ENCODE measurements at places on chromosomes 5 and 9.

DNA sequence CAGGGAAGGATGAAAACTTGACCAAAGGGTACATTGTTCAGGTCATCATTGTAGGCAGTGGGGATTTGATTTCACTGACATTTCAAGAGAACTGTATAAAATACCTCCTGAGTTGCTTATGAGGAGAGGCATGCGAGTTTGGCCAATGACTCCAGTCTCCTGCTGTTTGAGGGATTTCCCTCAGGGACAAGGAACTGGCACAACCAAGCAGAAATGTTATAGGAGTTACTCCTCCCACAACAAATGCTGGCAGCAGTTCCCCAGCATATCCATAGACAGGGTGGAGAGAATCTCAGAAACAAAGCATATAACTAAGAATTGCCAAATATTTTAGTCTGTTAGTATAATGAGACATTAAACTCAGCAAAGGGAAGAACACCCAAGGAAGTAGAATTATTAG, 47.2 kb upstream of the FBXL7 start:
- DNase-seq = no peak

DNA sequence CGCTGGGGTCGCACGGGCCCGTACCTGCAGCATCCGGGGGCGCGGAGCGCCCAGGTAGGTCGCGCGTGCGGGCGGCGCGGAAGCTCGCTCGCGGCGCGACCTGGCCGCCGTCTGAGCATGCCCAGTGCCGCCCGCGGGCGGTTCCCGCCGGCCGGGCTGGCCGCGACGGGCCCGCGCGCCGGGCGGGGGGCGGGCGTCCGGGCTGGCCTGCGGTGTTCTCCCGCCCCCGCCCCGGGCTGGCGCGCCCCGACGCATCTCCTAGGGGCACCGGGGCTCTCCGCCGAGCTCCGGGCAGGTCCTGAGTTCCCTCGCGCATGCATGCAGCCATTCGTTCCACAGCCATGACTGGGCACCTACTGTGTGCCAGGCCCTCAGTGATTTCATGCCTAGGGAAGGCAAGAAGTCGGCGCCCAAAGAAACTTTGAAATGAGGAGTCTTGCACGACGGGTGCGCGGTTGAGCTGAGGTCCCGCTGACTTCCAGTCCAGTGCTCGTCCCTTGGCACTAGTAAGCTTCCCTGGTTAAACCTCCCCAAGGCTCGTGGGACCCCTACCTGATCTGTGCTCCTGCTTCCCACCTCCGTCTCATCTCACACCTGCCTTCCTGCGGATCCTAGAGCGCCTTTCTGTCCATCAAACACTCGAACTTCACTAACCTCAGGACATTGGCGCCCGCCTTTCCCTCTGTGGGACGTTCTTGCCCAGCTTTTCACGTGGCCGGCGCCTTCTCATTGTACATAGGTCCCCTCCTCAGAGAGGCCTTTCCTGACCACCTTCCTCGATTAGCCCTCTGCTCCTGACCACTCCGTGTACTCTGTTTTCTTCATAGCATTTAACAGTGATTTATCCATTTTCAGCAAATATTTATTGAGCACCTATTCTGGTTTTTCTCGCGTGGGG, at the start of gene PTPN3:
Gene PTPN3, minus strand, starts transcription at position 113 of the 898 bp plus-strand sequence. CDS start 34,873 bp downstream, outside the sequence.
- DNase-seq = no peak

DNA sequence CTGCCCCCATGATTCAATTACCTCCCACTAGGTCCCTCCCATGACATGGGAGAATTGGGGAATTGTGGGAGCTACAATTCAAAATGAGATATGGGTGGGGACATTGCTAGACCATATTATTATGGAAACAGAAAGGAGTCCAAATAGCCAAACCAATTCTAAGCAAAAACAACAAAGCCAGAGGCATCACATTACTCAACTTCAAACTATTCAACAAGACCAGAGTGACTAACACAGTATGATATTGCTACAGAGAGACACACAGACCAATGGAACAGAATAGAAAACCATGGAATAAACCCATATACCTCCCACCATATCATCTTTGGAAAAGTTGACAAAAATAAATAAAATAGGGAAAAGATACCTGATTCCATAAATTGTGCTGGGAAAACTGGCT, 710.5 kb upstream of the CDH9 start:
- no peak for DNase-seq

GRCh38 chr9:29068461-29068860, 1495.2 kb upstream of the C9orf72 start:
- DNase-seq = no peak

- no peak for DNase-seq
Measured at GRCh38 chr5:27234916-27235315, 196.5 kb upstream of the CDH9 start.

DNA sequence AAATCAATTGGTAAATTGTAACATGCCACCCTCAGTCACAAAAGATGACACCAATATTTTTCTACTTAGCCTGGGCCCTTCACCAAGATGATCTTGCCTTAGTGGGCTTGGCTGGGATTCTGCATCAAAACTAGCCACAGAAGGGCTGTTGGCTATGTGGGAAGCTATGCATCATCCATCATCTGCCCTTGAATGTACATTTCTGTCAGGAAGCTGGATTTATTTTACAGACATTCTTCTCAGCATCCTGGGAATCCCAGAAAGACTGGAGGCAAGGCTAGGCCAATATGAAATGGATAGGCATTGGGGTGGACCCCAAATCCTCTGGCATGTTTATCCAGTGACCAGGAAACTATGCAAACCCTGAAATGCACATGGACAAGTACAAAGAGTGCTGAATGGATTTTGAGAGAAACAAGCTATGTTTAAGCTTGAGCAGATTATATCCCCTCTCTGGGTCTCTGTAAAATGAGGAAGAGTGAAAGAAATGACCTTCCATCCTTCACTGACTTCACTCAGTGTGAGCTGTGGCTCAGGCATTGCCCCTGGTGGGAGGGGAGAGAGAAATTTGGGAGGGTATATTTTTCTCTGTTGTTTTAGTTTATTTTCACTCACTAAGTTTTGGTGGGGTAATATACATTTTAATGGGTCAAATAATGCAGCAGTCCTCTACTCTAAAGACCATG, 283.6 kb downstream of the EBF1 start:
- no peak for DNase-seq

DNA sequence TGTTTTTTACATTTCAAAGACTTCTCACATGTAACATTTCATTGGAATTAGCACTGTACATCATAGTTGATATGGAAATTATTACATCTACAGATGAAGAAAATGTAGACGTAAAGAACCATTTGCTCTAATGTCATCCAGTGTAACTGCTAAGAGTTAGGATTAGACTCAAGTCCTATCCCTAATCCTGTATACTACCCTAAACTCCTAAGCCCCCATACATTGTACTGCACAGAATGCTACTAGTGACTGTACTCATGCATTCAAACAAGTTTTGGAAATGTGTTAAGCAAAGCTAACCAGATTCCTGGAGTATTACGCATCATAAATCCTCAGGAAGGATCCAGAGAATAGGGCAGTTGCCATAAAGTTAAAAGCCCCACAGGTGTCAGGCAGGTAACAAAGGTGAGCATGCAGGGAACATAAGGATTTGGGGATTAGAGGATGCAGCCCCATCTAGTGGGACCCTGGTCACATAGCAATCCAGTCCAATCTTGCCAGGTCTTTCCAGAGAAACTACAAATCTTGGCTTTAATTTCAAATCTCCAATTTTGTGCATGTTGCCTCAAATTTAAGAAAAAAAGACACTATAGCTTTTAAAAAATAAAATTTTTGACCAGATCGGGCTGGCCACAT, 32.0 kb downstream of the HAVCR1 start:
- DNase-seq = no peak

GRCh38 chr5:58439094-58439644, 20.7 kb downstream of the PLK2 start:
- no peak for DNase-seq

GRCh38 chr9:99737649-99738048, 84.0 kb upstream of the NR4A3 start:
- no peak for DNase-seq

- no peak for DNase-seq
Measured at GRCh38 chr5:97418462-97418861, 235.4 kb upstream of the RIOK2 start.

DNA sequence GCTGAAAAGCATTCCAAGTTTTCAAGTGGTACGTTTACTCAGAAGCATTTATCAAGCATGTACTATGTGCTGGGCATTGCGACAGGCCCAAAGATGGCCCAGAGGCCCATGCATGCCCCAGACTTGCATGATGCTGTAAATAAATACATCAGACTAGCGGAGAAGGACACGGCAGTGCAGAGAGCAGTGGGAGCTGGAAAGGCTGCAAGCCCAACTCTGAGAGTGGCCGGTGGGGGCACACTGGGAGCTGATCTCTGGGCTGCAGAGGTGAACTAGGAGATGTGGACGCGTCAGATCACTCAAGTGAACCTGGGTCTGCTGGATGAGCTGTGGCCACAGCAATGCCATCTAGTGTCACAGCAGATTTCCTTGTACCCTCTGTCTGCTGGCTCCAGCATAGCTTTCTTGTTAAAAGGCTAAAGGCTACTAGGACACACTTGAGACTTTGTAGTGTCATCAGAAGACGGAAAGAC, 246.9 kb downstream of the FANCC start:
- DNase-seq = no peak

DNA sequence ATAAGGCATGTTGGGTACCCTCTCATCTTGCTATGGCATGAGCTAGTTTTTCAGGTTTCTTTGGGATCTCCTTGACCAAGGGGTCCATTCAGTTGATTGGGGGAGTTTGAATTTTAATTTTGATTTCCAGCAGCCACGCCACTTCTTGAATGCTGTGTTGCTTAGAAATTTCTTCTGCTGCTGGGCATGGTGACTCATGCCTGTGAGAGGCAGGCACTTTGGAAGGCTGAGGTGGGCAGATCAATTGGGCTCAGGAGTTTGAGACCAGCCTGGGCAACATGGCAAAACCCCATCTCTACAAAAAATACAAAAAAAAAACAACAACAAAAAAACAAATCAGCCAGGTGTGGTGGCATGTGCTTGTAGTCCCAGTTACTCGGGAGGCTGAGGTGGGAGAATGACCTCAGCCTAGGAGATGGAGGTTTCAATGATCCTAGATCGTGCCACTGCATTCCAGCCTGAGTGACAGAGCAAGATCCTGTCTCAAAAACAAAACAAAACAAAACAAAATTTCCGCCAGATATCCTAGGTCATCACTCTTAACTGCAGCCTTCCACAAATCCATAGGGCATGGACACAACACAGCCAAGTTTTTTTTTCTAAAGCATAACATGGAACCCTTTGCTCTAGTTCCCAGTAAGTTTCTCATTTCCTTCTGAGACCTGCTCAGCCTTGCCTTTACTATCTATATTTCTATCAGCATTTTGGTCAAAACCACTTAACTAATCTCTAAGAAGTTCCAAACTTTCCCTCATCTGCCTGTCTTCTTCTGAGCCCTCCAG, 17.7 kb downstream of the TMC1 start:
- DNase-seq = no peak

GRCh38 chr5:55021821-55022220, 2.2 kb upstream of the GZMK start:
- DNase-seq = no peak

DNA sequence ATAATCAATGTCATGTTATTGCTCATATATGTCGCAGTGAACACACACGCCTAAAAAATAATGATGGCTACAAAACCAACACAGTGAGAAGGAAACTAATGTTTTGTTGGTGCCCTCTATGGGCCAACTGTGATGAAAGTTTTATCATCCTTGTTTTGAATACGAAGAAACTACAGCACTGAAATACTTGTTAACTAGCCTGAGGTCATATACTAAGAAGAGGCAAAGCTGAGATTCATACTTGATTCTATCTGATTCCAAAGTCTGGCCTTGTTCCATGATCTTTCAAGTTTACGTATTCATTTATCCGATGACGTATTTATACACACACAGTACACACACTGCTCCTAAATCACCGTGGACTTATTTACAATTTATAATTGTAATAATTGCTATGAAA, 16.1 kb upstream of the DRD1 start:
- DNase-seq = no peak

GRCh38 chr9:32703635-32704034, 68.2 kb upstream of the TAF1L start:
- no peak for DNase-seq

DNA sequence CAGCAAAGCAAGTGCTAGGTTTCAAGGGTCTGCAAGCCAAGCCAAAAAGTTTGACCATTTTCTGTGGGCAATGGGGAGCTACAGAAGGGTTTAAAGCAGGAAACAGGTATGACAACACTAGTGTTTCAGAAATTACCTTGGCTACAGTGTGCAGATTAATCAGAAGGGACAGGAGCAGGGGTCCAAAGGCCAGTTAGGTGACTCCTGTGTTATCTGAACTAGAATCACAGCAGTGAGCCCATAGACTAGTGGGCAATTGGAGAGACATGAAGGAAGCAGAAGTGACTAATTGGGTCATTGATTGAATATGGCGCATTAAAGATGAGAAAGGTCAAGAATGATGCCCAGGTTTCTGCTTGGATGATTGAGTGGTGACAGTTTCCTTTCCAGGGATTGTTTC, 41.4 kb upstream of the TGFBR1 start:
- no peak for DNase-seq

DNA sequence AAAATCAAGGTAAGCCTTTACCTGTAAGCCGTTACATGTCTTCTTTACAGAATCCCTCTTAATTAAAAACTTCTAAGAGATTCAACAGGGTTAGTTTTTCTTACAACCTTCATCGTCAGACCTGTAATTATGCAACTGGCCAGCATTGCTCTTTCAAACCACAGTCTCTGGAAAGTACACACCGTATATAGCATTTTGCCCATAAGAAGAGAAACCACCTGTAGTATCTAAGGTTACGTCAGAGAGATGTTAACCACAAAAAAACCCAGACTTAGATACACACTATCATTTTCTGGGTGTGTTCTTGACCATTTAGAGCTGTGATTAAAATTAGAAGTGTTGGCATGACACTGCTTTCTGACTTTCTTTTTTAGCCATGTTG, 140.0 kb downstream of the MUSK start:
- DNase-seq = no peak

DNA sequence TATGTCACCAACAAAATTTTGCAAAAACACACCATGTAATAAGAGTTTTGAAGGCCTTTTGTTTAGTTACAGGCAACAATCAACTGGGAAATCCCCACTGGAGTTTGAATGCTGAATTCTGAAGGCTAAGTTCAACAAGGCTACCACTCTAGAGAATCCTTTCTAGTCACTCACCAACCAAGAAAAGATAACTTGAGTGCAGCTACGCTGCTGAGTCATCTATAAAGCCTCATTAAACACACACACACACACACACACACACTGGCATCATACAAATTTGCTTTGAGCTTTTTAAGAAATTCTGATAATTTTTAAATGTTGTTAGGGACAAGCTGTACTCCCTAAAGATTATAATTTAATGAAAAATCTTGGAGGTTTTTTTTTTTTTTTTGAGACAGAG, 219.6 kb downstream of the DENND1A start:
- no peak for DNase-seq

DNA sequence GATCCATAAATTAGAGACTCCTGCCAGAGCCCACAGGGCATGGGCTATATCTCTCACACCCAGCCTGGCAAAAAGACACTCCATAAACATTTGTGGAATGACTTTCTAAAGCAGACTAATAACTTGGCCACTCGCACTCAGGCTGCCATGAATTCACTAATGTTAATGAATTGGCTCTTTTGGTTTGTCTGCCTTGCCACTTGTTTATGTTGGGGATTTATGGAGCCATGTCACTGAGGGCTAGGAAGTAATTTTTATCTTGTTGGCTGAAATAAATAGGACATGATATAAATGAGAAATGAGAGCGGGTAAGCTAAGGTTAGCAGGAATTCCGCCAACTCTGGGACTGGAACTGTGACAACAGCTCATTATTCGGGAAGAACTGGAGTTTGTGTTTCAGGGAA, 55.2 kb downstream of the DROSHA start:
- no peak for DNase-seq

GRCh38 chr5:73418244-73418691, 30.3 kb downstream of the FOXD1 start:
- DNase-seq = no peak

GRCh38 chr5:149838881-149839739, 105.5 kb downstream of the PDE6A start:
- DNase-seq = no peak

Measured in activated CD8-positive, alpha-beta memory T cell treated with anti-CD3 and anti-CD28 coated beads for 4 hours (primary cell).